SW 1271 (cell line): ENCODE measurements at places on chromosomes 3 and 15.

GRCh38 chr15:74504836-74505235 is 36.2 kb upstream of the ARID3B start:
- no peak for DNase-seq

- DNase-seq = no peak
Measured at GRCh38 chr3:45906681-45907407, 20.5 kb downstream of the CCR9 start.

DNA sequence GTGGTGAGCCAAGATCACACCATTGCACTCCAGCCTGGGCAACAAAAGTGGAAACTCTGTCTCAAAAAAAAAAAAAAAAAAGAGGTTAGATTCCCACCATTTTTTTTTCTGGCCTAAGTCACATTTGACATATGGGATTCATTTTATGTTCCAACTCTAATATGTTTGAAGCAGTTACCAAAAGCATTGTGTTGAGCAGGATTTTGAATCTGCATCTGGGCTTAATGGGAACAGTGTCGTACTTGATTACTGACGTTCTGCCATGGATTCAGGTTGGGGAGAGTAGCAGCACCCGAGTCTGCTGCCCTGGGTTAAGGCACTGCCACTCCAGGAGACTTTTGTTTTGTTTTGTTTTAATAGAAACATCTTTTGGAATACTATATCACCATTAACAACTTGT is 348.7 kb upstream of the TBL1XR1 start:
- DNase-seq = no peak

DNA sequence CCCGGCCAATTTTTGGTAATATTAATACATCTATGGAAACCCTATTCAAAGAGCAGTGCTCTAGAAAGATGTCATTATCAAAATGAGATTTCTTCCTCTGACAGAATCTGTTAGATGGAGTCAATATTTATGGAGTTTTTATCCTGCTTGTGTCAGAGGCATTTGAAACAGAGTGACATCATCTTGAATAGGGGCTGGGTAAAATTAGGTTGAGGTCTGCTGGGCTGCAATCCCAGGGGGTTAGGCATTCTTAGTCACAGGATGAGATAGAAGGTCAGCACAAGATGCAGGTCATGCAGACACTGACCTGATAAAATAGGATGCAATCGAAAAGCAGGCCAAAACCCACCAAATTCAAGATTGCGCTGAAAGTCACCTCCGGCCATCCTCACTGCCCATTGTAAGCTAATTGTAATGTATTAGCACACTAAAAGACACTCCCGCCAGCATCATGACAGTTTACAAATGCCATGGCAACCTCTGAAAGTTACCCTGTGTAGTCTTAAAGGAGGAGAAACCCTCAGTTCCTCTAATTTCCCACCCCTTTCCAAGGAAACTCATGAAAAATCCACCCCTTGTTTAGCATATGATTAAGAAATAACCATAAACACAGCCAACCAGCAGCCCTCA is 27.3 kb upstream of the CCDC50 start:
- DNase-seq = no peak

GRCh38 chr3:137325170-137325569 is 367.4 kb downstream of the IL20RB start:
- DNase-seq = no peak
